ENCODE measurements at places on chromosomes 2 and 18.

GRCh38 chr2:165610591-165611029, 141.1 kb downstream of the CSRNP3 start:
- DNase-seq = no peak

- no peak for DNase-seq
These were observed 101.0 kb downstream of the EVA1A start for GRCh38 chr2:75459565-75460310.

GRCh38 chr2:16773080-16773713, 107.6 kb upstream of the CYRIA start:
- no peak for DNase-seq

DNA sequence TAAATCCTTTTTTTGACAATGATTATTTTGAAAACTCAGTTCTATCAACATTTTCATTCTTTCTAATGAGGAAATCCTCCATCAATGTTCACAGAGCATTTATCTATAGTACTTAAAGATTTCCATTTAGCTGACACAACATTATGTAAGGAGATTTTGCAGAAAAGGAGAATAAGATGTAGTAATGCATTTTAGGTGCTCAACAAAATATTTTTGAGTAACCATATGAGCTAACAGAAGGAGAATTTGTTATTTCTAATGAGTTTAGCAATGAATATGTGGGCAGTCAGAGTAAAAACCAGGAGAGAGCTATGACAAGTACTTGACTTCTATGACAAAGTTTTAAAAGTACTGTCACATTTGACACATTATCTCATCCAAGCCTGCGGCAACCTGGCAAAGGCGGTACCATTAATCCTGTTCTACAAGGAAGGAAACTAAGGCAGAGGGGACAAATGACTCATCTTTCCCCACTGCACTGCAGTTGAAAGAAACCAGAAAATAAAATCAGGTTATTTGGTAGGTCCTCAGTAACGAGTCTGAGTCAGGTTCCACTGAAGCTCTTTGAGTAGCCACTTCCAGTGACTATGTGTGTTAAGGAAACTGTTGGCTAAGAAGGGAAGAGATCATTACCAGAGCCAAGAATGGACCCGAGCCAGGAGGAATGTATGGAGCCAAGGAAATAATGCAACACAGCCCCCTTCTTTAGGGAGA, 134.1 kb upstream of the ITGB6 start:
- no peak for DNase-seq

DNA sequence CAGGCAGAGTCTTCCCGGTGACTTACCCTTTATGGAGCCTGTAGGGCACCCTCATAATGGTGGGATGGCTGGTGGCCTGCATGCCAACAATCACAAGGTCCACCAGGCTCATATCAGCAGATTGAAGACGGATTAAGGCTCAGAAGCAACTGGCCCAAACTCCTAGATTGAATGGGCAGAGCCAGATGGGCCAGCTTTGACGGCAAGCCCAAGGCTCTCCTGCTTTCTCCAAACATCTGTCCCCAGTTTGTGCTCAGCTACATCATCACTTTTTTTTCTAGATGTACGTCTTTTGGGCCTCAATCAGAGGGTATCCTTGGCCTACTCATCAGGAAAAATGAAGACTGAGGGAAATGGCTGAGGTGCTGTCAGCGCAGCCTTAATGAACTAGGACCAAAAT, 114.6 kb downstream of the VIT start:
- no peak for DNase-seq

GRCh38 chr2:16007167-16007934, 67.0 kb downstream of the MYCN start:
- no peak for DNase-seq

DNA sequence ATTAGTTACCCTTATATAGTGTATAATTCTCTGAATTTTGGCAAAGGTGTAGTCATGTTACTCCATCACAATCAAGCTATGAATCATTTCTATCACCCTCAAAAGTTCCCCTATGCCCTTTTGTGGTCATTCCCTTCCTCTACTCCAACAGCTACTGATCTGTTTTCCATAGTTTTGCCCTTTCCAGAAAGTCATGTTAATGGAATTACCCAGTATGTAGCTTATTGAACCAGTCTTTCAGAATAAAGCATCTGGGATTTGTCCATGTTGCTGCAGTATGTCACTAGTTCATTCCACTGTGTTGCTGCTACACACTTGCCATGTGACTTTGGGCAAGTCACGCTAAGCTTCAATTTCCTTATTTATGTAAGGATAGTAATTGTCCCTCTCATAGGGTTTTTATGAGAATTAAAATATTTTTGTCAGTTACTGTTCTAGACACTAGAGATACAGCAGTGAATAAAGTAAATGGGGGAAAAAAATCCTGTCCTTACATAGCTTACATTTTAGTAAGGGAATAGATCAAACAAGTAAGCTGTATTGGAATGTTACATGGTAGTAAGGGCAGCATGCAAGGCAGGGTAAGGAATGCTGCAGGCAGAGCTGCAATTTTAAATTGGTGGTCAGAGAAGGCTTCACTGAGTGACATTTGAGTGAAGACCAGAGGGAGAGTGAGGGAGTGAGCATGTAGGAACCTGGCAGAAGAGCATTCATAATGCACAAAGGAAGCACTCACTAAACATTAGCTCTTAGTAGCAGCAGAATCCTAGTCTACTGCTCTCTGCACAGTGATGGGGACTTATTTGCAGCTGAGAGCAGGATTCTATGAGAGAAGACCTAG, 80.3 kb upstream of the TSPYL6 start:
- no peak for DNase-seq

DNA sequence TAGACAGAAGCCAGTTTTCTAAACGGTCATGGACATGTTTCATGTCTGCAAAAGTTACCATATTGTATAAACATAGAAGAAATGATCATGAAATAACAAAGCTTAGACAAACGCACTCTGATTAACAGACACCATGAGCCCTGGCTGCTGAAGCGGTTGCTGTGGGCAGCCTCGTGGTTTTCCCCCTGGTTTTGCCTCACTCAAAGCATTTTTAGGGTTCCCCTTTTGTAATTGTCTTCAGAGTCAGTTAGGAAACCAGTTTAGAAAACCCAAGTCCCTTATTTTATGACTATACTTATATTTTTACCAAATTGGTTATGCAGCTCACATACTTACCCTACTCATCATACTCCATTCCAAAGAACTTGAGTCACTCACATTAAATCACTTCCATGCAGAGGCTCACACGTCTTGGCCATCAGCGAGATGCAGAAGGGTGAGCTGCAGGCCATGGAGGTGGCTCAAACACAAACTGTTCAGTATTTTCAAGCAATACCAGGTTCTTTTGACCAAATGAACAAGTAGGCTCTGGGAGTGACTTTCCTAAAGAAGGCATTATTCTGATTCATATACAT, 105.6 kb upstream of the SALL3 start:
- no peak for DNase-seq

DNA sequence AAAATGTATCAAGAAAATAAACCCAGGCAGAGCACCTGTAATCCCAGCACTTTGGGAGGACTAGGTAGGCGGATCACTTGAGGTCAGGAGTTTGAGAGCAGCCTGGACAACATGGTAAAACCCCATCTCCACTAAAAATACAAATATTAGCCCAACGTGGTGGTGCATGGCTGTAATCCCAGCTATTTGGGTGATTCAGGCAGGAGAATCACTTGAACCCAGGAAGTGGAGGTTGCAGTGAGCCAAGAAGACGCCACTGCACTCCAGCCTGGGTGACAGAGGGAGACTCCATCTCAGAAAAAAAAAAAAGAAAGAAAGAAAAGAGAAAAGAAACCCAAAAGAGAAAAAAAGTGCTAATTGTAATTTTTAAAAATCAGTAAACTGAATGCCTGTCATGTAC, 41.4 kb downstream of the DDX18 start:
- DNase-seq = no peak

- DNase-seq = no peak
These were observed 82.1 kb upstream of the PXDN start for GRCh38 chr2:1826226-1826905.

- DNase-seq = no peak
These were observed 31.9 kb downstream of the SH3RF3 start for GRCh38 chr2:109160714-109161440.

DNA sequence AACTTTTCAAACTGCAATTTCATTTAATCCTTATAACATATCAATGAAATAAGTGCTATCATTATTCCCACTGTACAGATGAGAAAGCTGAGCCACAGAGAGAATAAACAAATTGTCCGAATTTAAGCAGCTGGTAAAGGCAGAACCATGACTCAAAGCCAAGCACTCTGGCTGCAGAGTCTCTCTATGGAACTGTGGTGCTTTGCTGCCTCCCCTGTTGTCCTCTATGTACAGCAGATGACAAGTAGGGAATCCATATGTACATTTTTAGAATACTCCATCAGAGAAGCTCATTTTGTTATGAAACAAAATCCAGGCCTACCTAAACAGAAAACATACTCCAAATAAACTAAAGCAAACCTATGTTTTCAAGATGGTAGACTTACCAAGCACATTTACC, 45.1 kb downstream of the FARSB start:
- no peak for DNase-seq

DNA sequence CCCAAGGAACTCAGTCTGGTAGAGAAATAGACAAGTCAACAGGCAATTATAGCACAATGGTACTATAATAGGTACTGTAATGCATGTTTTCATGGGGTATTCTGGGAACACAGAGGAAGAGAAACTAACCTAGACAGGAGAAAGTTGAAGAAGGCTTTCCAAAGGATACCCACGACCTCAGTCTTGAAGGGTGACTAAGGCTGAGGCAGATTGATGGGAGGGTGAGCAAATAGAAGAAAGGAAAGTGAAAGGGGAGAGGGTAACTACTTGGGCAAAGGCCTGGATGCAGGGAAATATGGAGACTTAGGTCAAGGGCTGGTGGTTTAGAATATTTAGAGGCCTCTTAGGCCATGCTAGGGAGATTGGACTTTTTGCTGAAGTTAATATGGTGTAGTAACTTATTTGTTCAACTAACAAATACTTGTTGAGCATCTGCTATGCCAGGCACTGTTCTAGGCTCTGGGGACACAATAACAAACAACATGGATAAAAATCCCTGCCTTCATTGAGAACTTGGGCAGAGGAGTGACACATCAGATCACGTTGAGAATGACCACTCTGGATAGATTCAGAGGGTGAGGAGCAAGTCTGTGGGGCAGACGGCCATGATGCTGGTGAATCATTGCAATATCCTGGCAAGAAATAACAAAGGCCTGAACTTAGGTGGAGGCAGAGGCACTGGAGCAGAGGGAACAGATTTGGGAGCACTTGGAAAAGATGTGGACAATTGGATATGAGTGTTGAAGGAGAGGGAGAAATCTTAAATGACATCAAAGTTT, 56.4 kb downstream of the PLB1 start:
- no peak for DNase-seq

DNA sequence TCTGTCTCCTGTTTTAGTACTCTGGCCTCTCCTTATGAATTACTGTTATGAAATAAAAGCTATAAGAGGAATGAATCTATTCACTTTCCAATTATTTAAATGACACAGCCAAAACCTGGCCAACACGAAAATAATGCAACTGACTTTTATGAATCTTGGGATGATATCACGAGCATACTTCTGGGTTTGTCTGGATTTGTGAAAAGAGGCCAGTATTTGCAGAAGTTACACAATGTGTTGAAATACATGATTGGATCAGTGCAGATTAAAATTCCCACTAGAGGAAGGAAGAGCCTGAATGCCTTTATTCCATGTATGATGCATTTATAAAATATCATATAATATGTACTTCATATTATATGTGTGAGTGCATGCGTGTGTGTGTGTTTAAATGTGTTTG, 418.2 kb downstream of the GRB14 start:
- no peak for DNase-seq

DNA sequence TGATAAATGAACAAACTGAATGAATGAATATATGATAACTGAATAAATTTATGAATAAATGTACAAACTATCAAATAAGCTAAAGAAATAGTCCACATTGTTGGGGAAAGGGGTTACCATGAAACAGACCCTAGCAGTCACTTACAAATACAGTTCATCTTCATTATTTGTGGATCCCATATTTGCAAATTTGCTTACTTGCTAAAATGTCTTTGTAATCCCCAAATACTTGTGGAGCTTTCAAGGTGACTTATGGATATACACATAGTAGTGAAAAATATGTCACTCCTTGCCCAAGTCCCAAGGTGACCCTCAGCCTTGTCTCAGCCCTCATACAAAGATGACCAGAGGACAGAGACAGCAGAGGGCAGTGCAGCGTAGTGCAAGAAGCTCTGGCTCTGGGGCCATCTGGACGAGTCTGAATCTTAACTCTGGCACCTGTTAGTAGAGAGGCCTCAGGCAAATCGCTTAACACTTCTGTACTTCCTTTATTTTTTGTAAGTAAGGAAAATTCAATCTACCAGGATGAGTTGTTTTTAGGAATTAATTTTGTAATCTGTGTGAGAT, 3.1 kb downstream of the PAIP2B start:
- DNase-seq = no peak

GRCh38 chr2:98089941-98090340, 3.0 kb downstream of the VWA3B start:
- no peak for DNase-seq

DNA sequence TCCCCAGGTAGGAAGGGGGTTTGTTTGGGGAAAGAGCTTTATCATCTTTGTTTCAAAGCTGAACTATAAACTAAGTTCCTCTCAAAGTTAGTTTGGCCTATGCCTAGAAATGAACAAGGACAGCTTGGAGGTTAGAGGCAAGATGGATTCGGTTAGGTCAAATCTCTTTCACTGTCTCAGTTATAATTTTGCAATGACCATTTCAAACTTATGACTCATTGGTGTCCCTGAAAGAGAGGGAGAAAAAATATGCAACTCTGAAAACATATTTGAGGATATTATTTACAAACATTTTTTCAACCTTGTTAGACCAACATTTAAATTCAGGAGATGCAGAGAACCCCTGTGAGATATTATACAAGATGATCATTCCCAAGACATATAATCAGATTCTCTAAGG, 95.7 kb downstream of the EFEMP1 start:
- no peak for DNase-seq

DNA sequence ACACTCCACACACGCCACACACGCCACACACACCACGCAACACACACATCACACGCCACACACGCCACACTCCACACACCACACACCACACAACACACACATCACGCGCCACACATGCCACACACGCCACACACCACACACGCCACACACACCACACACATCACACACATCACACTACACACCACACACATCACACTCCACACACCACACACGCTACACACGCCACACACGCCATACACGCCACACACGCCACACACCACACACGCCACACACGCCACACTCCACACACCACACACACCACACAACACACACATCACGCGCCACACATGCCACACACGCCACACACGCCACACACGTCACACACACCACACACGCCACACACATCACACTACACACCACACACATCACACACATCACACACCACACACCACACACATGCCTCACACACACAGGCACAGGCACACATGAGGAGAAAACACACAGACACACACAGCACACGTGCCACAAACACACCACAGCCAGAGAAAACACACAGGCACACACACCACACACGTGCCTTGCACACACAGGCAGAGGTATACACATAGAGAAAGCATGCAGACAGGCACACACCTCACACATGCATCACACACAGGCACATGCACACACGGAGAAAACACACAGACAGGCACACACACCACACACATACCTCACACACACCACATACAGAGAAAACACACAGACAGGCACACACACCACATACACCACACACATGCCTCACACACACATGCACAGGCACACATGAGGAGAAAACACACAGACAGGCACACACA, 241.5 kb upstream of the MYT1L start:
- no peak for DNase-seq

GRCh38 chr2:16248571-16249105, 308.3 kb downstream of the MYCN start:
- no peak for DNase-seq

All from activated CD8-positive, alpha-beta memory T cell treated with anti-CD3 and anti-CD28 coated beads, Interleukin-2, amount 50 U/mL, for 48 hours (primary cell).